ENCODE measurements at places on chromosomes 1 and 21.

DNA sequence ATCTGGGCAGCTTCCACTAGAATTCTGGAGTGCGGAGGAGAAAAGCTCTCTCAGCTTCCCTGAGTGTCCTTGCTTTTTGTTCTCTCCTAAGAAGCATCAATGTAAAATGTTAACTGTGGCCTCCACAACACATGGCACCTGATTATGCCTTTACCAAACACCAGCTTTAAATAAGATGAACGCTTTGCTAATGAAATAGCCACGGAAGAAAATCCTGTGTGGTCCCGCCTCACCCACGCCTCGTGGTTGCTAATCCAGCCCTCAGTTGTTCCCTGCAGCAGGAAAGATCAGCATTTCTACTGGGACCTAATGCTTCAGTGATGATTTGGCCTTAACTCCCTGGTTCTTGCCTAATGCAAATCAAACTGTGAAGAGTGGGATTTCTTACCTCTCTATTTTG, 1.8 kb upstream of the ERG start:
- no peak for DNase-seq

GRCh38 chr1:156767879-156768604, 707 bp downstream of the PRCC start:
- DNase-seq, result no peak

GRCh38 chr1:226203655-226204054, 17.1 kb upstream of the ACBD3 start:
- no peak for DNase-seq

GRCh38 chr1:3471356-3472087, 17.1 kb downstream of the ARHGEF16 start:
- DNase-seq, result no peak

DNA sequence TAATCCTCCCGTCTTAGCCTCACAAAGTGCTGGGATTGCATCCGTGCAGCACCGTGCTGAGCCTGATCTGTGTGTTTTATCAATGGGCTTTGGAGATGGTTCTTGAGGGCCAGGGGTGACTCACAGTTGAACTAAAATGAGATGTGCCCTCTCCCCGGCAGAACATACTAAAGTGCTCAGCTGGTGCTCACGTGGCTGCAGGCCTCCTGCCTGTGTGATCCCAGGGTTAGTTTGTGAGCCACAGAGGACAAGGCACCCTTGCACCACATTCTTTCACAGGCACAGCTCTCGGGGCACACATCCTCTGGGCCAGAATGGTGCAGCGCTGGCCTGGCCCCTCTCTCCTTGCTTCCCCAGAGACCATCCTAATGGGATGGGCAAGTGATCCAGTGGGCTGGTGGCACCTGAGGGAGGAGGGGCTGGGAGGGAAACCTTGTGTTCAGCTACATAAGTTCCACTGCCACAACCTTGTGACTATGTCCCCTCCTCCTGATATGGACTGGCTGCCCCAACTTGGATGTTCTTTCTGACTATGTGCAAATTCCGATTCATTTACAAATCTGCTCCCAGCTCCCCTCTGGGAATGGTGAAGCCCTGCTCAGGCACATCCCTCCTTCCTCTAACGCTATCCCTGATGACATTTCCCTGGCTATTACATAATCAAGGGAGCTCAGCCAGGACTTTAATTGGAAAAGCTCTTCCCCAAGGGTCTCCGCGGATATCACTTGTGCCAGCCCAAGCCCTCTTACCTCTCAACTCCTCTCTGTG, 197.0 kb upstream of the EDN2 start:
- no peak for DNase-seq

DNA sequence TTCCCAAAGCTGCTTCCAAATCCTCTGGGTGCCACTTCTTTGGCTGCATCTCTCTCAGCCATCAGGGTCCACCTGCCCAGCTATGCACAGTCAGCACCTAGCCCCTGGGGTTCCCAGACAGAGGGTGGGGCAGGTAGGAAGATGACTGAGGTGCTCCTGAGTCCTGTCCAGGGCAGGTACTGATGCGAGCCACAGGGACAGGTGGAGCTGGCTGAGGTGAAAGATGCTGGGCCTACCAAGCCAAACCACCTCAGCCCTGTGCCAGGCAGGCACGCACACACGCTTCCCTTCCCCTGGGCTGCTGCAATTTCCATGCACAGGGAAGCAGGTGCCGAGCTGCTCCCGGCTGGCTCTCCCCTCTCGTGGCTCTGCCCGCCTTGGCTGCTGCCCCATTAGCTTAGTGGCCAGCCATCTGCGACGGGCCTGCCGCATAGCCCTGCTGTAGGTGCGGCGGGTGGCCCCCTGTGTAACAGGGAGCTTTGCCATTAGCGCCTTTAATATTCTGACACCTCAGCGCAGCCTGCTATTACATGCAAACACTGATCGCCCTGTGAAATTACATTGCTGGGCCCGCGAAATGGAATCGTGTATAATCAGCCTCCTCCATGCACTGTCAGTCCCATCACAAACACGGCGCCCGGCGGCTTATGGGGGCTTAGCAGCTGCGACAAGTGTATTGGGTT, 38.9 kb downstream of the DMAP1 start:
- no peak for DNase-seq

Measured in activated CD4-positive, CD25-positive, alpha-beta regulatory T cell (primary cell).